ENCODE measurements at places on chromosomes 1 and 21. TPM values are rescaled to one million over a fixed set of nuclear protein-coding genes. Genes with fewer than 3 reads are reported as not detected.
A peak's percentile ranks its signal among the peaks of the same experiment; 100 is the strongest.

The PLA2G2D gene
- not detected for total RNA-seq

GRCh38 chr1:47507881-47508701, 70.2 kb downstream of the FOXD2 start:
- H3K36me3 ChIP-seq, result no peaks in the 10 kb centered on the region
- H3K4me1 ChIP-seq, result peaks cover 8% of the 10 kb centered on the region
- H3K4me3 ChIP-seq, result peak overlapping the region; percentile 44
- peaks cover 74% of the 10 kb centered on the region for H3K27me3 ChIP-seq

DNA sequence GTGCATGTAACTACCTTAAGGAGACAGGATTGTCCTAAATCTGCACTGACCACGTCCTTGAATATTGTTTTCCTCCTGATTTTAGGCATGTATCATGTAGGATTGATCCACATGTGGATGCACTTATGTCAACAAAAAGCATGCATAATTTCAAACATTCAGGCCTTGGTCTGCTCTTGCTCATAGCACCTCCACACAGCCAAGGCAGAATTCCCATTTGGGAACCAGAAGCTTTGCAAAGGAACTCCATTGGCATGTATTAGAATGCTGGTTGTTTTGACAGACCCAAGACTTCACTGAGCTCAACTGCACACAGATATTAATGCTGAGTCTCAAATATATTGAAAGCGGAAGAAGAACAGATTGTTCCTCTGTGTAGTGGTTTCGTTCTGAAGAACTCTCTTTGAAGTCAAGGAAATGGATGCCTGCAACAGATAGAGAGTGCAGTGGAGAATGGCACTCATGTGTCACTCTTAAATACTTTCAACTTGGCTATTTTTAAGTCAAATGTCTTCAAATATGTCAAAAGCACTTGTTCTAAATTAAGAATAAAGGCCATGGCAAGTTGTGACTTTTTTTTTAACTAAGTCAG, 387.6 kb downstream of the LTN1 start:
- peaks cover 25% of the 10 kb centered on the region for H3K4me1 ChIP-seq
- no peak for DNase-seq
- H3K4me3 ChIP-seq, result no peak overlapping the region
- no peaks in the 10 kb centered on the region for H3K27me3 ChIP-seq
- no peak overlapping the region for H3K27ac ChIP-seq

GRCh38 chr1:209155546-209155945, 428.0 kb upstream of the CAMK1G start:
- no peak overlapping the region for H3K4me3 ChIP-seq
- DNase-seq, result no peak
- no peaks in the 10 kb centered on the region for H3K36me3 ChIP-seq
- no peak overlapping the region for H3K27ac ChIP-seq
- no peaks in the 10 kb centered on the region for H3K27me3 ChIP-seq

- no peaks in the 10 kb centered on the region for H3K4me1 ChIP-seq
- no peak overlapping the region for H3K27ac ChIP-seq
- H3K36me3 ChIP-seq, result no peaks in the 10 kb centered on the region
- DNase-seq, result no peak
- H3K27me3 ChIP-seq, result peaks cover 5% of the 10 kb centered on the region
- H3K4me3 ChIP-seq, result no peak overlapping the region
These were observed 199.9 kb downstream of the LYPLAL1 start for GRCh38 chr1:219373616-219373935.

GRCh38 chr1:6519491-6519934, 28.0 kb upstream of the PLEKHG5 start:
- H3K4me1 ChIP-seq, result no peaks in the 10 kb centered on the region
- no peak for DNase-seq
- no peak overlapping the region for H3K4me3 ChIP-seq
- no peak overlapping the region for H3K27ac ChIP-seq
- H3K27me3 ChIP-seq, result no peaks in the 10 kb centered on the region

The UBL4B gene
- not detected for total RNA-seq

DNA sequence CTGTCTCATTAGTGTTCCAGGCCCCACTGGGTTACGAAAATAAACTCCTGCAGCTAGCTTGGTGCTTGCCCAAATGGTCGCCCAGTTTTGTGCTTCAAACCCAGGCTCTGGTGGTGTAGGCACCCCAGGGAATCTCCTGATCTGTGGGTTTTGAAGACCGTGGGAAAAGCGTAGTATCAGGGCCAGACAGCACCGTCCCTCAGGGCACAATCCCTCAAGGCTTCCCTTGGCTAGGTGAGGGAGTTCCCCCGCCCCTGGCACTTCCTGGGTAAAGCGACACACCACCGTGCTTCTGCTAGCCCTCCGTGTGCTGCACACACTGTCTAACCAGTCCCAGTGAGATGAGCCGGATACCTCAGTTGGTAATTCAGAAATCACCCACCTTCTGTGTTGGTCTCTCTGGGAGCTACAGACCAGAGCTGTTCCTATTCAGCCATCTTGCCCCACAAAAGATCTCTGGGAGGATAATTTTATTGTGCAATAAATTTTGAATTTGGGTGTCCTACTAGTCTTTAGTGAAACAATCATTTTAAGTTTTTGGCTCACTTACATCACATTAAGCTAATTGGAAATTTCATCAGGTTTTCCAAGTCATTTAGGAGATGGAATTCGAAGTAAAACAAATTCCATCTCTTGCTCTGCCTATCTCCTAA, 9.4 kb upstream of the SLC25A24 start:
- peak; percentile 29 for DNase-seq
- H3K27ac ChIP-seq, result no peak overlapping the region
- H3K27me3 ChIP-seq, result peaks cover 21% of the 10 kb centered on the region
- H3K4me3 ChIP-seq, result no peak overlapping the region
- peaks cover 6% of the 10 kb centered on the region for H3K4me1 ChIP-seq
- no peaks in the 10 kb centered on the region for H3K36me3 ChIP-seq

DNA sequence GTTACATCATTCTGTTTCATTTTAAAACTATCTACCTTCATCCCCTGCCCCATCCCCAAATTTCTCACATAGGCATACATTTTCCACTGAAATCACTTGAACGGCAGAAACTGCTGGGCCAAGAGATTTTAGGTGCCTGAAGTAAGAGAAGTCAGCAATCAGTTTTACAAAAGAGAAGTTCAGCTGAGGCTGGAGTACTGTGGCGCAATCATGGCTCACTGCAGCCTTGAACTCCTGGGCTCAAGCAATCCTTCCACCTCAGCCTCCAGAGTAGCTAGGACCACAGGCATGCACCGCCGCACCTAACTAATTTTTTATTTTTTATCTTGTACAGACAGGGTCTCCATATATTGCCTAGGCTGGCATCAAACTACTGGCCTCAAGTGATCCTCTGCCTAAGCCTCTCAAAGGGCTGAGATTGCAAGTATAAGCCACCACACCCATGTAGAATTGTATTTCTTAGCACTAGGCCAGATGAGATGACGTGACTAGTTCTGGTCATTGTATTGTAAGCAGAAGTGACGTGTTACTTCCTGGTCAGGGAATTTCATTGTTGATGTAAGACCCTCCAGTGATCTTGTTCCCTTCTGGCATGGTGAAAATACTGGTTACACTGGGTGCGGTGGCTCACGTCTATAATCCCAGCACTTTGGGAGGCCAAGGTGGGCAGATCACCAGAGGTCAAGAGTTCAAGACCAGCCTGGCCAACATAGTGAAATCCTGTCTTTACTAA, 7.1 kb downstream of the BECN2 start:
- no peaks in the 10 kb centered on the region for H3K36me3 ChIP-seq
- H3K4me3 ChIP-seq, result no peak overlapping the region
- H3K27me3 ChIP-seq, result no peaks in the 10 kb centered on the region
- H3K27ac ChIP-seq, result no peak overlapping the region
- no peaks in the 10 kb centered on the region for H3K4me1 ChIP-seq
- no peak for DNase-seq

DNA sequence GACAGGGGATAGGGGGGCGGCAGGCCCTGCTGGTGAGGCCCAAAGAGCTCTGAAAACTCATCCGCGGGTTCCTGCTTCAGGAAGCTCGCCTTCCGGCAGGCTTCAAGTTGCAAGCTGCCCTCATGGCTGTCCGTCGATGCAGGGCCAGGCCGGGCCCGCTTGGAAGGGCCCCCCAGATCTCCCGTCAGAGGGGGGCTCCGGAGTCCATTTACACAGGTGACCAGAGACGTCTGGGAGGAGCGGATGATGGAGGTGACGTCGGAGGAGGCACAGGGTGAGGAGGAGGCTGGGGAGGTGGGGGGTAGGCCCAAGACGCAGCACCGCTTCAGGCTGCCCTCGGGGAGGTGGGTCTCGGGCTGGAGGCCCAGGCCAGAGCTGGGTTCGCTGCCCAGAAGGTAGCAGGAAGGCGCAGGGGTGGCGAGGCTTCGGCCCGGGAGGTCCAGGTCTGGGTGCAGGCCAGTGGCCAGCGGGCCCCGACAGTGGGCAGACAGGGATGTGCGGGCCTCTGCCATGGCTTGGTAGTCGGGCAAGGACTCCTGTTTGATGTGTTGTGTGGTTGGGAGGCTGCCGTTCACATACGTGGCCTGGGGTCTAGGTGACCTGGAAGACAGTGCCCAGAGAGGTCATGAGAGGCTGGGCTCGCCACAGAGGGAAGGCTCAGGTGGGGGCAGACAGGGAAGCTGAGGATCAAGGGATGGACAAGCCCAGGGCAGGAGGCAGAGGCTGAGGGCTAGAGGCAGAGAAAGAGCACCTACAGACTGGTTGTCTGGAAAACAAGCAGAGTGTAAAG, 135.4 kb downstream of the DMRTB1 start:
- no peaks in the 10 kb centered on the region for H3K27me3 ChIP-seq
- DNase-seq, result no peak
- H3K27ac ChIP-seq, result no peak overlapping the region
- H3K4me3 ChIP-seq, result no peak overlapping the region
- H3K4me1 ChIP-seq, result no peaks in the 10 kb centered on the region

DNA sequence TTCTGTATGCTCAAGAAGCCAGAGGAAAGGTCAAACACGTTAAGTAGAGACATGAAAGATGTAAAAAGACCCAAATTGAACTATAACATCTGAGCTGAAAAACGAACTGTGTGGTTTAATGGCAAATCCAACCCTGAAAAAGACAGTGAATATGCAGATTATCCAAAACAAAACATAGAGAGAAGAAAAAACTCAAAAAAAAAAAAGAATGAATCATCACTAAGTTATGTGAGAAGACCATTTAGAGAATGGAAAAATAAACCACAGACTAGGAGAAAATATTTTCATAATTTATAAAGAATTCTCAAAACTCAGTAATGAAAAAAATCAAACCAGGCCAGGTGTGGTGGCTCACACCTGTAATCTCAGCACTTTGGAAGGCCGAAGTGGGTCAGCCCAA, 253.3 kb downstream of the PLPP3 start:
- DNase-seq, result no peak
- no peak overlapping the region for H3K27ac ChIP-seq
- no peaks in the 10 kb centered on the region for H3K36me3 ChIP-seq

DNA sequence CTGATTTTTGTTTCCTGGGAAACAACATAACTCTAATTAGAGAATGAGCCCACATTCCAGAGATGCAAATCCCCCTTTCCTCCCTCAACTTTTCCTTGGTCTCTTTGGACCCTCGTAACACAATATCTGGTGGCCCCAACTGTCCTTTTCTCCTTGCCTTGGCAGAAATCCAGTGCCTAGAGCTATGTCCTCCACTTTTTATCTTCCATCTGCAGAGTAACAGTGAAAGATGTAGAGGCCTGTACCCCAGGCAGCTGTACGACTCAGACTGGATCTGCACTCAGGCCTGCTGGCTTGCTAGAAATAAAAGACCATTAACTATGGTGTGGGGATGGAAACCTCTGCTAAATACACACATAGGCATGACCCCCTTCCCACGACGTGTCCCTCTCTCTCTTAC, 72.0 kb downstream of the WARS2 start:
- no peaks in the 10 kb centered on the region for H3K27me3 ChIP-seq
- H3K4me1 ChIP-seq, result no peaks in the 10 kb centered on the region
- H3K27ac ChIP-seq, result no peak overlapping the region
- no peak overlapping the region for H3K4me3 ChIP-seq
- DNase-seq, result no peak
- peaks cover 29% of the 10 kb centered on the region for H3K36me3 ChIP-seq

DNA sequence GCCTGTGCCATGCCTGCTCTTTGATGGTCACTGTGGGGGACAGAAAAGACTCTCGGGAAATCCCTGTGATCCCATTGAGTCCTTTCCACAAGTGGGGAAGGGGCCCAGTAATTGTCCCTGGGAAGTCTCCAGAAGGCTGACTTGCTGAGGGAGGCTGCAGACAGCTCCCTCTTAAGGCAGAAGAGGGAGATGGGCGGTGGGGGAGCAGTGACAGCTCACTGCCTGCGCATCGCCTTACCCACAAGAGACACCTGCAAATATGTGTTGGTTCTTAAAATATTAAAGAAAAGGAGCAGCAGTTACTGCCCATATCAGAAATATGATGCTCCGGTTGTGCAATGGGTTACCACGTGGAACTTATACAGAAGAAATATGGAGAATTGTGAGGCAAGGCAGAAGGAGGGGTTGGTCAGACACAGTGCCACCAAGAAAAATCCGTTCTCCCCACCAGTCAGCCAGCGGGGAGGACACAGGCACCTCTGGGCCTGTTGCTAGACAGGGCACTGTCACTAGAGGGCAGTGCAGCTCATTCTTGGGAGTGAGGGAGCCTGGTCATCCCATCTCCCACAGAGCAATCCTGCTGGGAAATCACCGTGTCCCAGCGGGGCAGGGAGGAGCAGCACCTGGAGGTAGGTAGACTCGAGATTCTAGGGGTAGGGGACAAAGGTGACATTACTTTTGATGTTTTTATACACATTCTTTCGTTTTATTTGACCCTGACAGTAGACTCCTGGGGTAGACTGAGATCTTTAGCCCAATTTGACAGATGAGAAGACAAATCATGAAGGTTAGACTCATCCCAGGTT, 6.9 kb upstream of the CAMK1G start:
- H3K36me3 ChIP-seq, result no peaks in the 10 kb centered on the region
- peaks cover 7% of the 10 kb centered on the region for H3K27me3 ChIP-seq
- DNase-seq, result peak; percentile 84
- no peak overlapping the region for H3K4me3 ChIP-seq

DNA sequence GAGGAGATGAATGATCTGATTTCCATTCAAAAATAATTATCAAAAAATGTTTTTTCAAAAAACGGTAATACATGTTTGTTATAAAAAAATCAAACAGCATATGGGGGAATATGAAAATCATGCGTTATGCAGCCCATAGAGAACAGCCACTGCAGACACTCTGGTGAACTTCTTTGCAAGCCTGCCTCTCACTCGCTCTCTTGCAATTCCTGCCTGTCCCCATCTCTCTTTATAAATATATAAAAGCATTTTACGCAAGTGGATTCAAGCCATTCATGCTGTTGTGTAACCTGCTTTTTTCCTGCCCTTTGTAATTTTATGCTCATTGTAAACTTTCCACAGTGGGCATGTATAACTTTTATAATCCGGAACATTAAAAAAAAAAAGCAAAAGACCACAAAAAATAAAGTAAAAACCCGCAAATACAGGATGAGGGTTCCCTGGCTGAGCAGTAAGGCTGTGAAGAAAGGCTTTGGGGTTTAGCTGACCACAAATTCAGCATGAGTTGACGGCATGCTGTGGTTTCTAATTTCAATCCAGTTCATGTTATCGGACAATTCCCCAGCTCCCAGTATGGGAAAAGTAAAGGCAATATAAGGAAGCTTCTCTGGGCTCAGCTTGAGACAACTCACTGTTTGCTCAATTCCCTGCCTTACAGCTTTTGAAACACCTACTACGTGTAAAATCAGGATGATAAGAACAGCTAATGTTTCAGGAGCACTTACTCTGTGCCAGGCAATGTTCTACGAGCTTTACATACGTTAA, 52.8 kb upstream of the ZBTB40 start:
- peaks cover 16% of the 10 kb centered on the region for H3K4me1 ChIP-seq
- peaks cover 64% of the 10 kb centered on the region for H3K27me3 ChIP-seq
- no peaks in the 10 kb centered on the region for H3K36me3 ChIP-seq
- no peak for DNase-seq
- no peak overlapping the region for H3K27ac ChIP-seq
- no peak overlapping the region for H3K4me3 ChIP-seq

The CD34 gene
- 0.04 TPM for total RNA-seq

All from activated CD4-positive, alpha-beta T cell treated with anti-CD3 and anti-CD28 coated beads for 36 hours (primary cell).